PC-3 (cell line): ENCODE measurements at places on chromosomes 6 and 20.

GRCh38 chr6:69696273-69696672, 100.5 kb downstream of the LMBRD1 start:
- DNase-seq, result peak; percentile 17

GRCh38 chr6:137405806-137406205, 88.4 kb downstream of the OLIG3 start:
- no peak for DNase-seq

- no peak for DNase-seq
These were observed 54.2 kb upstream of the OPRM1 start for GRCh38 chr6:153984811-153985210.

- no peak for DNase-seq
These were observed 75.7 kb downstream of the TCP11 start for GRCh38 chr6:35065441-35065800.
